Naive thymus-derived CD4-positive, alpha-beta T cell (primary cell): ENCODE measurements at places on chromosomes 1 and 21. TPM values are rescaled to one million over a fixed set of nuclear protein-coding genes. Genes with fewer than 3 reads are reported as not detected.
A peak's percentile ranks its signal among the peaks of the same experiment; 100 is the strongest.

GRCh38 chr1:156122086-156122485 lies 7.6 kb downstream of the LMNA start:
- no peak overlapping the region for H3K27ac ChIP-seq
- H3K36me3 ChIP-seq = no peaks in the 10 kb centered on the region
- no peak overlapping the region for H3K4me3 ChIP-seq
- H3K27me3 ChIP-seq = no peaks in the 10 kb centered on the region
- peaks cover 22% of the 10 kb centered on the region for H3K4me1 ChIP-seq

OPTC gene
- not detected for total RNA-seq

GRCh38 chr1:219144658-219145315 lies 28.9 kb upstream of the LYPLAL1 start:
- H3K27ac ChIP-seq = no peak overlapping the region
- H3K27me3 ChIP-seq = no peaks in the 10 kb centered on the region
- H3K4me3 ChIP-seq = no peak overlapping the region
- H3K4me1 ChIP-seq = no peaks in the 10 kb centered on the region
- H3K36me3 ChIP-seq = no peaks in the 10 kb centered on the region

DNA sequence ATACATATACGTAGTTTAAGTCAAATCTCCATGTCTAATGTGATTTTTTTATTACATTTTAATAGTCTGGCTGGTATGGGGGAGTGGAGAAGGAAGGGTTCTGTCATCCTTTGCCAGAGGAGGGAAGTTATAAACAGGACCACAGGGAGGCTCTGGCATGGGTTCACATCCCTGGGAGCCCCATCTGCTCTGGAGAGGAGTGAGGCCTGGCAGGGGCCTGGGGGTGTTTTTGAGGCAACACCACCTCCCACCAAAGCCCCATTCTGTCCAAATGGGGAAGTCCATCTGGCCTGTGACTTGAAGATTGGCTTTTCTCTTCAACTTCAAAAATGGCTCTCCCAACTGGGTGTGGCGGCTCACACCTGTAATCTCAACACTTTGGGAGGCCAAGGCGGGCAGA lies 15.8 kb downstream of the DISP3 start:
- H3K4me1 ChIP-seq = no peaks in the 10 kb centered on the region
- no peak for DNase-seq
- no peak overlapping the region for H3K27ac ChIP-seq
- no peaks in the 10 kb centered on the region for H3K36me3 ChIP-seq
- H3K4me3 ChIP-seq = no peak overlapping the region
- H3K27me3 ChIP-seq = no peaks in the 10 kb centered on the region

ADORA3 gene
- total RNA-seq = 0.66 TPM

GRCh38 chr21:25756190-25756932 lies 21.6 kb downstream of the GABPA start:
- no peak overlapping the region for H3K27ac ChIP-seq
- no peak for DNase-seq
- peaks cover 26% of the 10 kb centered on the region for H3K36me3 ChIP-seq
- H3K4me1 ChIP-seq = no peaks in the 10 kb centered on the region

DNA sequence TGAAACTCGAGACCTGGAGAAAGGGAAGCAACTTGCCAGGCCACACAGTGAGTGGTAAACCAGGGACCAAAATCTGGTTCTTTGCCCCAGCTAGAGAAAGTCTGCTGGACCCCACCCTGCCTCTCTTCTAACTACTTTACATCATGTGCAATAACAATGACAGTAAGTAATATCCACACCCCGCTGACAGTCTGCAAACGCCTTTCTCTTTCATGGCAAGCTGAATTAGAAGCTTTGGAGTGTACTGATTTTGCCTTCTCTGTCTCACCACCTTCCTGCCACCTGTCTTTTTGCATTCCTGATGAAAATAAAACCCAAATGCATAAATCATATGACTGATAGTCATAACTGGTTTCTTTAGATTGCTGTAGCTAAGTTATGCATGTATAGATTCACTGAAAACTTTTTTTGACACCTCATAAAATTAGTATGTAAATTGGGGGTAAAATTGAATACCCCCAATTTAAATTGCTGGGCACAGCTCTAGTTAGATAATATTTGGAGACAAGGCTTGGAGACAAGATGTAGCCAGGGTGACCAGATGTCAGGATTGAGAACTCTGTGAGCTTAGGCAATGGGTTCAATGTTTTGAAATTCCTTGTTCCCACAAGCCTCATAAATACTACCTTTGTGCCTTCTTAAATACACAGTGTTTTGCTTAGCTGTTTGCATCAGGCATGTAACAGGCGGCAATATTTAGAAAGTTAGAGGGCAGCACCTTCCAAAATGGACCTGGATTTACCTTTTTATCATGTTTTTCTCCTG lies 73.5 kb downstream of the ST6GALNAC5 start:
- no peak overlapping the region for H3K27ac ChIP-seq
- H3K27me3 ChIP-seq = no peaks in the 10 kb centered on the region
- H3K36me3 ChIP-seq = no peaks in the 10 kb centered on the region
- no peaks in the 10 kb centered on the region for H3K4me1 ChIP-seq
- H3K4me3 ChIP-seq = no peak overlapping the region
- no peak for DNase-seq

- DNase-seq = no peak
- H3K27me3 ChIP-seq = peaks cover 3% of the 10 kb centered on the region
- H3K36me3 ChIP-seq = no peaks in the 10 kb centered on the region
- no peak overlapping the region for H3K27ac ChIP-seq
Observed at GRCh38 chr1:20558191-20558590, 5.8 kb downstream of the FAM43B start.

KRTAP19-4 gene
- not detected in 2 replicates for total RNA-seq

GRCh38 chr1:201422026-201422425 lies 496 bp upstream of the TNNI1 start:
- DNase-seq = no peak
- H3K27me3 ChIP-seq = no peaks in the 10 kb centered on the region
- no peak overlapping the region for H3K4me3 ChIP-seq
- H3K4me1 ChIP-seq = no peaks in the 10 kb centered on the region
- H3K27ac ChIP-seq = no peak overlapping the region

GRCh38 chr21:24428591-24429199 lies 1178.6 kb downstream of the MRPL39 start:
- no peaks in the 10 kb centered on the region for H3K4me1 ChIP-seq
- peak overlapping the region; percentile 36 for H3K27ac ChIP-seq
- no peaks in the 10 kb centered on the region for H3K36me3 ChIP-seq
- no peak for DNase-seq
- H3K27me3 ChIP-seq = no peaks in the 10 kb centered on the region

DNA sequence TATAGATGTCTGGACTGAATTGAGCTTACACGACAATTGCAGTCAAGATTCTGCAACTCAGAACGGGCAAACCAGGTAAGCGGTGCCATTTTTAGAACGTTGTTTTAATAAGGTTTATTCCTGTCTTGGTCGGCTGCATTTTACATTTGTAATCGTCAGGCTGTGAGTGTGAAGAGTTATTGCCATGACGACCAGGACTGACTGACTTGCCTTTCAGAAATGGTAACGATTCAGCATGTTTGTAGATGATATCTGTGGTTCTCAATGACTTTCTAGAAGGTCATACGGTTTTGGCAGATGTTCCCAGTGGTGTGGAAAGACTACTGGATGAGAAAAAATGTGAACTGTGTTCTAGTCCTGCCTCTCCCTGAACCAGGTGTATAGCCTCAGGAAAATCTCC lies 271.3 kb upstream of the B3GALT2 start:
- no peak overlapping the region for H3K4me3 ChIP-seq
- H3K27ac ChIP-seq = no peak overlapping the region
- no peaks in the 10 kb centered on the region for H3K27me3 ChIP-seq
- H3K36me3 ChIP-seq = no peaks in the 10 kb centered on the region
- H3K4me1 ChIP-seq = peaks cover 12% of the 10 kb centered on the region
- DNase-seq = no peak

GRCh38 chr1:25247829-25248754 lies 838 bp upstream of the RSRP1 start:
- H3K4me3 ChIP-seq = peak overlapping the region; percentile 94
- no peak for DNase-seq
- H3K27me3 ChIP-seq = no peaks in the 10 kb centered on the region
- H3K27ac ChIP-seq = peak overlapping the region; percentile 98

C1QC gene
- not detected for total RNA-seq

DNA sequence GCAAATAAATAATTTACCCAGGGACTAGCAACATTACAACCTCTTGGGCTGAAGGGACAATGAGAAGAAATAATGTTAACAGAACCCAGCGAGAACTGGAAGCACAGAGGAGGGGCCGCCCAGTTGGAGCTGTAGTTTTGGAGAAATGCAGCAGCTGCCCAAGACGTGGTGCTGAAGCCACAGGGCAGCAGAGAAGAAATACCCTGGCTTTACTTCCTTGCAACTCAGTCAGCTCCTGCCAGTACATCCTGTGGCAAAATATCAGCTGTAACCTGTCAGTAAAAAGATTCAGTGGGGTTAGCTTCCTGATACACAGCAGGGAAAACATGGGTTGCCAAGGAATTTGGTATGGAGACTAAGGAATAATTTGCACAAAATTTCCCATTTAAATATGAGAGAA lies 283.6 kb upstream of the USP25 start:
- no peak for DNase-seq
- H3K27ac ChIP-seq = no peak overlapping the region
- H3K36me3 ChIP-seq = no peaks in the 10 kb centered on the region
- no peaks in the 10 kb centered on the region for H3K27me3 ChIP-seq
- no peaks in the 10 kb centered on the region for H3K4me1 ChIP-seq
- H3K4me3 ChIP-seq = no peak overlapping the region

ESPN gene
- 2.1 TPM for total RNA-seq
